ENCODE measurements at places on chromosomes 16 and 17.

DNA sequence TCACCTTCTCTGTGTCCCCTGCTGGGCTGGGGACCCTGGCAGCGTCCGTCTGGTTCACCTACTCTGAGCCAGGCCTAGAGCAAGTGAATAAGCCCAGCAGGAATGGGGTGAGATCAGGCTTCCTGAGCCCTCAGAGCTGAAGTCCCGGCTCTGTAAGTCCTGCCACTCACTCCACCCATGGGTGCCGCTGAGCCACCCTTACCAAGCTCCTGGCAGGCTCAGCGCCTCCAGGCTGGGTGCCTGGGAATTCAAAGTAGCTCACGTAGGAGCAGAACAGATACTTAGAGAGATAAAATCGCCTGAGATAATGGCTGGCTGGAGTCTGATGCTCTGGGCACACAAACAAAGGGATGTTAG is 9.8 kb upstream of the LASP1NB start:
- DNase-seq: no peak

- no peak for DNase-seq
Observed at GRCh38 chr17:2398182-2398581, 2.7 kb downstream of the MNT start.

GRCh38 chr17:10034719-10035475 is 129.8 kb upstream of the RCVRN start:
- DNase-seq: no peak

- no peak for DNase-seq
Observed at GRCh38 chr17:47257651-47258339, 4.2 kb downstream of the ITGB3 start.

DNA sequence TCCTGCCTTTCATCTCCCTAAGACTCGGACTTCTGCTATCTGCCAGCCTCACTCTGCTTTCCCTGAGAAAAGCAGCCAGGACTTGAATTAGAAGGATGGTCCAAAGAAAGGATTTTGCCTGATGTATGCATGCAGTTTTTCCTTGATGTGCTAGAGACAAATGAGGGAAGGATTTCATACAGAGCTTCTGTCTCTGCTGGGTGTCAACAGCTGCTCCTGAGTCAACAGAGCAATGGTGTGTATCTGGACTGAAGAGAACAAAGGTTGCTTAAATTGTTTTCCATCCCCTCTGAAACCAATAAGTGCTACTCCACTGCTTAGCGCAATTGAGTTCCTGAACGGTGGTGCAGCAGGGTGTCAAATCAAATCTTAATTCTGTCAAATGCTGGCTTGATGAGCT is 680.6 kb upstream of the C16orf82 start:
- DNase-seq: no peak

DNA sequence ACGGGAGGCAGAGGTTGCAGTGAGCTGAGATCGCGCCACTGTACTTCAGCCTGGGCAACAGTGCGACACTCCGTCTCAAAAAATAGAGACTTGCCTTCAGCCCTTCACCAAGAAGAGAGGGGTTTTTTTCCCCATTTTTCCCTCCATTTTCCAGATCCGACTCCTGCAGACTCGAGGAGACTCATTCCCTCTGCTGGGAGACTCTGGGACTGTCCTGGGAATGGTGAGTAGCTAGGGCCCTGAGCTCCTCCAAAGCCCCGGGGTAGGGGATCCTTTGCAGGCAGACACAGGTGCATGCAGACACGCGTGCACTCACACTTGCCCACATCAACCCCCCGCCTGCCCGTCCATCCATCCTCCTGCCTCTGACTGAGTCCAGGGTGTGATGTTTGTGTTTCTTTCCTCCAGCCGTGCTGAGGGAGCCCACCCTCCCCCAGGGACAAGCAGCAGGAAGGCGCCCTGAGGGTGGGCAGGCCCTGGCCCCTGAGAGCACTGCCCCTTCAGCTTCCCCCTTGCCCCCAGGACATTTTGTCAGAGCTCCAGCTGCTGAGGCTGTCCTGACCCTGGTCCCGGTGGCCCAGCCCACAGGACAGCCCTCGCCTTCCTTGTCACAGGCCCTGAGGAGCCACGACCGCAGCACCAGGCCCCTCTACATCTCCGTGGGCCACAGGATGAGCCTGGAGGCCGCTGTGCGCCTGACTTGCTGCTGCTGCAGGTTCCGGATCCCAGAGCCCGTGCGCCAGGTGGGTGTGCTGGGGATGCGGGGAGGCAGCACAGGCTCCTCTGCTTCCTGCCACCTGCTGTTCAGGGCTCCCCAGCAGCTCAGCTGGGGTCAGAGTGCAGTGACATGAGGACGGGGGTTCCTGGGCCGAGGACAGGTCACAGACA is 10.2 kb downstream of the ENDOV start:
- no peak for DNase-seq

DNA sequence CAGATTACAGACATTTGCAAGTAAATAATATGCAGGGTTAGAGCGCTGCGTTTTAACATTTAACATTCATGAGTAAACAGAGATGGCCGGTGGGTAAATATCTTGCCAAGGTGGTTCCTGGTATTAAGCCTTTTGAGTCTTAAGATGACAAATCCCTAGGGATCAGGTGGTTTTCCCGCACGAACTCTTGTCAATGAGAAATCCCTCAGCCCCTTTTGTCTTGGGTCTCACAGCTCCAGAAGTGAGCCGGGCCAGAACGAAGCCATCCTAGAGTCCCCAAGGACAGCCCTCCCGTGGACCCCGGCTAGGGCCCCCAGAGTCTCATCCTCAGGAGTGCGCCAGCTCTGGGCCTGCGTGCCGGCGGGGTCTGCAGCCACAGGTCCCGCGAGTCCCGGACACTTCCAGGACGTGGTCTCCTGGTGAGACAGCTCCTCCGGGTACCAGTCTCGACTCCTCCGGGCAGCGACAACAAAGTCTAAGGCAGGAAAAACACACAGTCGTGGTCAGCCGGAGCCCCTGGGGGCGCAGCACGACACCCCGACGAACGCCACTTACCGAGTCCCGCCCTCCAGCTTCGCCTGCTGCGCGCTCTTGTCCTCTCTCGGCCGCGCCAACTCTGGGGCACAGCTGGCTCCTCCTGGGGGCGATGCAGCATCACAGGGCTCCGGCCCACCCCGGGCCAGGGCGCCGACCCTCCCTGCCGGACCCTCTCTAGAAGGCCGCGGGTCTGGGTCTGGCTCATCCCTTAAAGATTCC is 13.3 kb downstream of the MIS12 start:
- no peak for DNase-seq

GRCh38 chr16:58160855-58161254 is 31.7 kb upstream of the CFAP20 start:
- no peak for DNase-seq

DNA sequence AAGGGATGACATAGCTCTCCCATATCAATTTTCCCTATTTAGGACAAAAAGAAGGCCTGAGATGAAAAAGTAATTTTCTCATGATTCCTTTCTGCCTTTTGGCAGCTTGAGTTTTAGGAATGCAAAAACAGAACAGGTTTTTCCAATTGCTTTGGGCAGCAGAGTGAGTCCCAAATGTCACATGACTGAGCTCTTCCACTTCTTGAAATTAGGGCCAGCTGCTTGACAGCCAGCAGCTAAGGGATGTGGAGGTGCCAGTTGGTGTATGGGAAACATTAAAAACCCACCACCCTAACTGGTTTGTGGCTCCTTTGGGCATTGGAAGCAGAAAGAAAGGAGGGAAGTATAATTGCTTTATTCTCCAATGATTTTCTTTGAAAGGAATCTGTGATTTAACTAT is 133.8 kb upstream of the FAM20A start:
- DNase-seq: no peak

DNA sequence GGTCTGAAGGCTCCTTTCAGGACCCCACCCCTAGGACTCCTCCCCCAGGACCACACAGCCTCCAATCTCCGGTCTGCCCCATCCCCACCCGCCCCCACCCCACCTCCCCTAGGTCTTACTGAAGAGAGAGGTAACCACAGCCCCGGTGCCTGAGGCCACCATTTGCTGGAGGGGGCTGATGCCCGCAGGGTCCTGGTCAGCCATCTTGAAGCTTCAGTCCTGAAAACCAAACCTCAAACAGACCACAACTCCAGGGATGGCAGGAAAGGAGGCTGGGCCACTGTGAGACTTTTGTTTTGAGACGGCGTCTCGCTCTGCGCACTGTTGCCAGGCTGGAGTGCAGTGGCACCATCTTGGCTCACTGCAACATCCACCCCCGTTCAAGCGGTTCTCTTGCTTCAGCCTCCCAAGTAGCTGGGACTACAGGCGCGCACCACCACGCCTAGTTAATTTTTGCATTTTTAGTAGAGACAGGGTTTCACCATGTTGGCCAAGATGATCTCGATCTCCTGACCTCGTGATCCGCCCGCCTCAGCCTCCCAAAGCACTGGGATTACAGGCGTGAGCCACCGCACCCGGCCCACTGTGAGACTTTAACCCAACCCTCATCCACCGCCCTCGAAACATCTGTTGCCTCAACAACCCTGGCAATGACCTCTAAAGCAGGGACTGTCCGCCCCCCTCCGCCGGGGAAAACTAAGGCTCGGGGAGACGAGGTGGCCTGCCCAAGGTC is 1.1 kb downstream of the SLC25A39 start:
- DNase-seq: no peak

- DNase-seq: no peak
Observed at GRCh38 chr17:55852734-55853133, 101.9 kb downstream of the PCTP start.

DNA sequence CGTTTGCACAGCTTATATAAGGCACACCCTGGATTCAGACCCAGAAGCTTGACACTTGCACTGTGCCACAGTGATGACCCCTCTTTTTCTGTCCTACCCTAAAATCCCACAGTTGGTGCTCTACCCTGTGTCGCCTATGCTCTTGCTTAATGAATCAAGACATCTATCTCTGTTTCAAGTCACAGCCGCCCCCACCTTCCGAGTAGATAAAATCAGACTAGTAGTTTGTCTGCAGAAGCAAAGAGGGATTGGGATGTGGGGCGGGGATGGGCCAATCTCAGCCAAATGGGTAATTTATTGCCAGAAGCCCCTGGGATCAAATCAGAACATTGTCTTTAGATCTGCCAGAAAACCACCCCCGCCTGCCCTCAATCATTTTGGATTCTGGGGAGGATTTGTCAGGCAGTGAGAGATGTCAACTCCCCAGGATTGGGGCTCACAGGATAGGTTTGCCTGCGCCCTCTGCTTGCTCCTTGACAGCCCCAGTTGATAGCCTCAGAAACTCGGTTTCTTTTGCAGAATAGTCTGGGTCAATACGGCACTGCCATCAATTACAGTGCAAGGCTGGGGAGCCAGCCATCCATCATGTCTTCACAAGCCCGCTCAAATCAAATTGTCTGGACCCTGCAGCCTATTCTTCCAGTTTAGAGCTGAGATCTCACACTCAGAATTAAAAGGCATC is 520.8 kb downstream of the GRIN2A start:
- no peak for DNase-seq

GRCh38 chr16:21175397-21175796 is 16.9 kb downstream of the LDAF1 start:
- no peak for DNase-seq

DNA sequence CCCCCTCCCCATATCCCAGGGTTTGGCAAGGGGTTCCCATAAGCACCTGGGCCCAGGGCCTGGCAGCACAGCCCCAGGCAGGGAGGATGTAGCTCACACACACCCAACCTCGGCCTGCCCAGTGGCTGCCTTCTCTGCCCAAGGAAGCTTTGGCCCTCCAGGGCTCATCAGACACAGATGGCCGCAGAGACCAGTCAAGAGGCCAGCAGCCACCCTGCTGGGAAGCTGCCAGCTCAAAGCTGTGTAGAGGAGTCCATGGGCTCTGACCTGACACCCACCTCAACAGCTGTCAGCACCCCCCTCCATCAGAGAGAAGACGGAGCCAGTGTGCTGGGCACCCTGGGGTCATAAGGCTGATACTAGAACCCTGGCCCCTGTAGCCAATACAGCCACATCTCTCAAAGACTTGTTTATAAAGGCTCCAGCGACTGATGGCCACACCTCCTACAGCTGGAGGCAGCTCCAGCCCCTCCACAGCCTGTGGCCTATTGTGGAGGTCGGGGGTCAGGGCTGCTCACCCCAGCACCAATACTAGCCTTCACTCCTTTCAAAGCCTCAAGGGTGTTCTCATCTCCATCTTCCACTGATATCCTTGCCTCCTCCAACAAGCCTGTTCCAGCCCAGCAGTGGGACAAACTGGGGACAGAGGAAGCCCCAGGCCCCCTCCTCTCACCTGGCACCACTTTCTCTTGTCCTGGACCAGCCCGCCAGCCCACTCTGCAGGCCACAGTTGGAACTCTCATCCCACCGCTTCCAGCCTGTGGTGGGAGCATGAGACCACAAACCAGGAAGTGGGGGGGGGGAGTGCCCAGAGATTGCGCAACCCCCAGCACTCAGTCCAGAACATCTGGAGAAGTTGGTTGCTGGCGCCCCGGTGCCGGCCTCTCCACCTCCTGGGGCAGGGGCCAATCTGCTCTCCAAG is 2.2 kb upstream of the MPG start:
- DNase-seq: no peak

DNA sequence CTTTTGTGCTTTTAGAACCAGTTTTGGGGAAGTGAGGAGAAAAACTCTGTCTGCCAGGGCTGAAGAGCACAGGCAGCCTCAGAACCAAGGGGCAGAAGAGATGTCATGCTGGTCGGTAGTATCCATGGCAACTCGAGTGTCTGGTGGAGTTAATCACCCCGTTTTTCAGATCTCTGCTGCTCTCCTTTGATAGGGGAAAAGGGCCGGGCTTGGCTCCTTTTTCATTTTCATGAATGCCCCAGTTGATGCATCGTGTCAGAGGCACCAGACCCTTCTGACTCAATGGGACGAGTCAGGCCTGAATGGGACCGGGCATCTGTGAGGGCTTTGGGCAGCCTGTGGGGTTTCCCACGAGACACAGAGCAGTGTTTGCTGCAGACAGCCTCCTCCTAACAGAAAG is 304.6 kb downstream of the ABCC12 start:
- DNase-seq: no peak

DNA sequence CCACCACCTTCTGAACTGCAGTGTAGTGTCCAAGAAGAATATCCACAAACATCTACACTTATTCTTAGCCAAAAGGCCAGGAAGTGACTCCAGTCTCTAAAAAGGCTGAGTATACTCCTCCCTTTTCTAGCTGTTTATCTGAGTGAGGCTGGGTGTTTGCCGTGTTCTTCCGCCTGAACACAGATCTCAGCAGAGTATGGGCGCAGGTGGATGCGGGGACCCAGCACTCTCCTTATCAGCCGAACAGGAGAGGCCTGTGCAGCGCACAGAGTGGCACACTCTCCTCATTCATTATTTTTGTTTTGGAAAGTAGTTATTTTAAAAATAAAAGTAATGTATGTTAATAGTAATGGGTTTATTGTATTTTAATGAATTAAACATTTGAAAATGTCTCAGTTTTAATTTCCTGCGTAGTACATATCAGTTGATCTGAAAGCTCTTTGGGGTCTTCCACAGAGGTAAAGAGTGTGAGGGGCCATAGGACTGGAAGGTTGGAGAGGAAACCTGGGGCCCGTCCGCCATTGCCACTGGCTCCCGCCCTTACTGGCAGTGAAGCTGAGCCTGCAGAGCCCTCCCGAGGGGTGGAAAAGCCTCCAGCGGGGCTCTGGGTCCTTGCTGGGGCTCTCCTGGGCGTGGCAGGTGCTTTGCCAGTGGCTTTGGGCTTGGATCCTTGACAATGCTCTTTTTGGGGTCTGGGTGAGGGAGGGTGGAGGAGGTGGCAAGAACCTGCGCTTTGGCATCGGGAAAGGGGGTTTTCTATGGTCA is 53.8 kb downstream of the PDPK1 start:
- DNase-seq: no peak
